ENCODE measurements at places on chromosomes 1 and 21. TPM values are rescaled to one million over a fixed set of nuclear protein-coding genes. Genes with fewer than 3 reads are reported as not detected.
A peak's percentile ranks its signal among the peaks of the same experiment; 100 is the strongest.

- no peak overlapping the region for H3K4me3 ChIP-seq
- no peaks in the 10 kb centered on the region for H3K36me3 ChIP-seq
- H3K4me1 ChIP-seq: peaks cover 11% of the 10 kb centered on the region
- no peaks in the 10 kb centered on the region for H3K27me3 ChIP-seq
- peak overlapping the region; percentile 3 for H3K27ac ChIP-seq
These were observed 107.6 kb upstream of the TLR5 start for GRCh38 chr1:223250632-223251015.

The AHCYL1 gene
- total RNA-seq: 37.8 TPM

The ADGRL4 gene
- total RNA-seq: not detected

DNA sequence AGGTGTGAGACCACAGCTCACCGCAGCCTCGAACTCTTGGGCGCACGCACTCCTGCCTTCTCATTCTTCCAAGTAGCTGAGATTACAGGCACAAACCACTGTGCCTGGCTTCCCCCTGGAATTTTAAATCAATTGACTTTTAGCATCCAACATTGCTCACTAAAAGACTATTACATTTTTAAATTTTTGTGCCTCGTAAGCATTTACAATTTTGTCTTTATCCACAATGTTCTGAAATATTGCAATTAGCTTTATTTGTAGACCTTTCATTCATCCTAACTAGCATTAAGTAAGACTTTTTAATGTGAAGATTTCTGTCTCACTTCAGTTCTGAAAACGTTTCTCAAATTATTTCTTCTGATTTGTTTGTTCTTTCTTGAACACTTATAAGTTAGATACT, 122.9 kb downstream of the HFM1 start:
- no peak overlapping the region for H3K27ac ChIP-seq
- H3K27me3 ChIP-seq: peaks cover 4% of the 10 kb centered on the region
- H3K36me3 ChIP-seq: no peaks in the 10 kb centered on the region
- no peaks in the 10 kb centered on the region for H3K4me1 ChIP-seq
- H3K4me3 ChIP-seq: no peak overlapping the region
